Renal cortical epithelial cell (primary cell): ENCODE measurements at places on chromosomes 5 and 9.
A peak's percentile ranks its signal among the peaks of the same experiment; 100 is the strongest.

- DNase-seq = no peak
These were observed 117.4 kb upstream of the PANK3 start for GRCh38 chr5:168696611-168697010.

DNA sequence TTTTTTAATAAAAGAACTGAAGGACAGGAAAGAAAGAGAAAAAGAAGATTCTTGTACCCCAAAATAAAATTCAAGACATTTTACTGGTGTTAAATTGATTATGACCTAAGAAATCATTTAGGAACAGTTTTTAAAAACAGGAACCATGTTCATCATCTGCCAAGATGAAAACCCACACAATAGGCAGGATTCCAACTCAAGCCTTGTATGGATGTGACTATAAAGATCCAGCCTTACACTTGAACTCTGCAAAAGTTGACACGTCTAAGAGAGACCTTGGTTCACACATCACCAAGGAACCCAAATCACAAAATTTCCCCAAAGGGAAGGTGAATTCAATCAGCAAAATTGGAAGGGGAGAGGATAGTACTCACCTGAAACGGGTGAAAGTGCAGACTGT is 82.6 kb downstream of the SMIM23 start:
- DNase-seq = no peak

DNA sequence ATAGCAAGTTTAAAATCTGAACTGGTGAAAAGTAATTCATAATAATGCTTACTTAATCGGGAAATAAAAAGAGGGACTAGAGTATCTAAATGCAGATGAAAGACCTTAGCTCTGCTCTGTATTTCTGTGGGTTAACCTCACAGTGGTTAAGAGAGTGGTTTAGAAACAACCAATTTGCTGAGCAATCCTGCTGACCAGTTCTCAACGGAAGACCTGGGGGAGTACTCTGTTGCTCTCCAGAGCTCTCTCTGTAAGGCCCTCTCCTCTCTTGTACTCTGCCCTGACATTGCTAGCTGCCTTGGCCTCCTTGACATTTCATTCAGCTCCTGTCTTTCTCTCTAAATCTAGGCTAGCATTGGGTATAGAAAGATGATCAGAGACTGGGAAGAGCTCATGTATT is 1186.6 kb upstream of the SEMA6A start:
- no peak for DNase-seq

GRCh38 chr5:40679913-40680681 is at the start of gene PTGER4:
Gene PTGER4, plus strand, starts transcription at chr5:40679915. Its CDS starts 1,079 bp downstream, at chr5:40680994.
- DNase-seq = no peak

DNA sequence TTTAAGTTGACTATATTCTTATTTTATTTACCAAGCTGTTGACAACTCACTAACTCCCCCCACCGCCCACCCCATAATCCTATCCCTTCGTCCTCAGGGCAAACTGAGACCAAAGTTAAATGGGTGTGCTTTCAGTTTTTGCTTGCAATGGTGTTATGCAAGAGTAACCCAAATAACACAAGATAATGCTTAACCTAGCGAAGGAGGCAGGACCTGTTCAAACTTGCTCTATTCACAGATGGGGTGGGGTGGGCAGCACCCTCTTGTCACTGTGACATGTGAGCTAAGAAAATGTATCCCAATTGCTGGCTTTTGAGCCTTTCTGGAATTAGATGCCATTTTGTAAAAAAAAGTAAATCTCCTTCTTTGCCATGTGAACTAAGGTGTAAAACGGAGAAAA is 40.4 kb downstream of the GLIS3 start:
- DNase-seq = peak; percentile 37

DNA sequence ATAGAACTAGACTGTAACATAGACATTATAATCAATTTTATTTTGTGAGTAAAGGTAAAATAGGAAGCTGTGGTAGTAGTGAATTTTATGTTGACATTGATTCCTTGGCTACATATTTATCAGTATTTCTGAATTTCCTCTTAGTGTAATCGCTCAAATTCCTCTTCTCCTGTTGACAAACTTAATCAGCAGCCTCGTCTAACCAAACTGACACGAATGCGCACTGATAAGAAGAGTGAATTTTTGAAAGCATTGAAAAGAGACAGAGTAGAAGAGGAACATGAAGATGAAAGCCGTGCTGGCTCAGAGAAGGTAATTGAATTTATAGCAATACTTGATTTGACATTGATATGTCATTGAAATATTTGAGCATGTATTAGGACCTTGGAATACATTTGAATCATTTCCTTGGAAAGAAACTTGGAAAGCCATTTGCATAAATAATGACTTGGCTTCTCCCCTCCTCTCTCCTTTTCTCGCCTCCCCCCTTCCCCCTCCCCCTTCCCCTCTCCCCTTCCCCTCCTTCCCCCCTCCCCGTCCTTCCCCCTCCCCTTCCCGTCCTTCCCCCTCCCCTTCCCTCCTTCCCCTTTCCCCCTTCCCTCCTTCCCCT is 75.5 kb downstream of the GPBP1 start:
- DNase-seq = no peak

- peak; percentile 60 for DNase-seq
These were observed 483.2 kb downstream of the CDH10 start for GRCh38 chr5:24161559-24161958.

DNA sequence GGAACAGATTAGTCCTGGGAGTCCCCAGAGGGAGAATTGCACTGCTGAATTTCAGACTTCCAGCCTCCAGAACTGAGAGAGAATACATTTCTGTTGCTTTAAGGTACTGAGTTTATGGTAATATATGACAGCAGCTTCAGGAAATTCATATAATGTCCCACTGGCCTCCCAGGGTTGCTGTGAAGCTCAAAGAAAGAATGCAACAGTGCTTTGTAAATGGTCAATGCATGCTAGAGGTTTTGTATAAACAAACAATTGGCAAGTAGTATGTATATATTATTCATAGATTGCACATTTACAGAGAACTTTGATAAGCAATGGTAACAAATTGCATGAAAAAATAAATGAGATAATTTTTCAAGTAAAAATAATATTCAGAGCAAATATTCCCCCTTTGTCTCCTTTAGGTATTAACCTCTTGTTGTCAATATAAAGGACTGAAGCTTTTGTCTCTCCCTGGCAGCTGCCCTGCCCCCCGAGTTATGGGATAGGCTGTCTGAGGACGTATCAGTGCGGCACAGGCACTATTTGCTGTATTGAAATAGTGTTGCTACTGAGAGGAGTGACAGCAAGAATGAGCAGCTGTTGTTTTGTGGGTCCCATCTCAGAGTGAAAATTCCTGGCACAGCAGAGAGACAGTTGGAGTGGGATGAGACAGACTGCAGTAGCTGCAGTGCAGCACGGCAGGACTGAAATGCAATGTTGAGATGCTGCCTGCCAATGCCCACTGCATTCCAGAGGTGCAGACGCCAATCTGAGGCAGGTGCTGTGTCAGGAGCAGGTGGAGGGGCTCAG is 194.2 kb upstream of the GLRA1 start:
- no peak for DNase-seq

GRCh38 chr5:150397782-150398721 is 14.7 kb downstream of the CD74 start:
- no peak for DNase-seq

DNA sequence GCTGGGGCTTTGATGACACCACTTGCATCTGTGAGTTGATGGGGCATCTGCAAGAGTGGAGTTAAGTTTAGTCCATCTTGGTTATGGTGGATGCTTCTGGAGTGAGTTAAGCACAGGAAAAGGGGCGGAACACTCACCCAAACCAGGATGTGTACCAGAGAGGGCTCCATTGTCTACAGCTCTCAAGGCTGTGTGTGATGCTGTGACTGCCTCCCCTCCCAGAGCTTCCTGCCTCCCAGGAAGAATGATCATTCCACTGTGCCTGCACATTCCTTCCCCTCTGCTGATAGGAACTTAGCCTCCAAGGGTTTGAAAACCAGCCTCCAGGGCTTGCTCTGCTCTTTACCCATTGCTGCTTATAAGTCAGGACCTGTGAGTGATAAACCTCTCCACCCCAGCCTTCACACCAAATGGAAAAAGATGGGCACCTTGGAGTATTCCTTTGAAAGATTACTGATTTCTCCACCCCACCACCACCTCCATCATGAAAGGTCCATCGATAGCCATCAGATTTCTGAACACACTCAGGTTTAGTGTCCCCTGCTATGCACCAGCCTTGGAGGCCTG is 160.1 kb upstream of the SPRY4 start:
- DNase-seq = no peak

DNA sequence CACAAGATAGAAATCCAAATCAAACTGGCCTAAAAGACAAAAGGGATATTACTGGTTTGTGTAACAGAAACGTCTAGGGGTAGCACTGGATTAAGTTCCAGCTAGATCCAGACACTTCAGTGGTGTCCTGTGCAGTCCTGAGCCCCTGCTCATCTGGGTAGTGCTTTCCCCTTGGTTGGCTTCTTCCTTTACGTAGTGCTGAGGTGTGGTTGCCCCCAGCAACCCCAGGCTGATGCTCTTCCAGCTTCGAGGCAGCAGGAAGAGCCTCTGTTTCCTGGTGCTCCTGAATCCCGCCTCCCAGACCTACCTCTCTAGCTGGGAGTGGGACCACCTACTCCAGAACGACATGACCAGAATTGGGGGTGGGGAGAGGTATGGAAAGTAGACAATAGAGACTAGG is 166.1 kb upstream of the ADRA1B start:
- DNase-seq = no peak

GRCh38 chr9:105290418-105290817 is 46.0 kb downstream of the SLC44A1 start:
- DNase-seq = no peak

DNA sequence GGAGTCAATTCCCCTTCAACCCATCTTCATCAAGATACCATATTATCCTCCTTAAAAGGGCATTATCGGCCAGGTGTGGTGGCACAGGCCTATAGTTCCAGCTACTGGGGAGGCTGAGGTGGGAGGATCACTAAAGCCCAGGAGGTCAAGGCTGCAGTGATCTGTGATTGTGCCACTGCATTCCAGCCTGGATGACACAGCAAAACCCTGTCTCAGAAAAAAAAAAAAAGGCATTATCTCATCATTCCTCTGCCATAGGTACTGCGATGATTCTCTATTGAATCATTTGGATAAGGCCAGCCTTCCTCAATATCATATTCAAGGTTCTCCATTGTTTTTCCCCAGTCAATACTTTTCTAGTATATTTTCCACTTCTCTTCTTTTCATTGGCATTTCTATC is 39.2 kb upstream of the RAB3C start:
- DNase-seq = no peak

DNA sequence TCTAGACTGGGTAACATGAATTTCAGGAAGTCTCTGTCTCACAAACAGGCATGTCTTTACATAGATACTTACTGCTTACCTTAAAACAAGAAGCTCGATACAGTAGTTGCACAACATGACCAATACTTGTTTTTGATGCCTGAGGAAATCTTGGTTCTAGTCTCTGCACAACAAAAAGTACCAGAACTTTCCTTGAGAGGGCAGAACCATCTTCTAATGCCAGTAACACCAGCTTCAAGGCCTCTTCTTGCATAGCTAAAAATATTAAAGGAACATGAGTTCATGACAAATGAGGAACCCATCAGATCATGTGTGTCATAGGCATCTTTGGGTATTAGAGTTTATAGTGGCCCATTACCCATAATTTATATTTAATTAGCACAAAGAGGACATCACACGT is 22.0 kb downstream of the RC3H2 start:
- DNase-seq = no peak

GRCh38 chr9:77952635-77953328 is 78.8 kb downstream of the GNAQ start:
- peak; percentile 82 for DNase-seq

DNA sequence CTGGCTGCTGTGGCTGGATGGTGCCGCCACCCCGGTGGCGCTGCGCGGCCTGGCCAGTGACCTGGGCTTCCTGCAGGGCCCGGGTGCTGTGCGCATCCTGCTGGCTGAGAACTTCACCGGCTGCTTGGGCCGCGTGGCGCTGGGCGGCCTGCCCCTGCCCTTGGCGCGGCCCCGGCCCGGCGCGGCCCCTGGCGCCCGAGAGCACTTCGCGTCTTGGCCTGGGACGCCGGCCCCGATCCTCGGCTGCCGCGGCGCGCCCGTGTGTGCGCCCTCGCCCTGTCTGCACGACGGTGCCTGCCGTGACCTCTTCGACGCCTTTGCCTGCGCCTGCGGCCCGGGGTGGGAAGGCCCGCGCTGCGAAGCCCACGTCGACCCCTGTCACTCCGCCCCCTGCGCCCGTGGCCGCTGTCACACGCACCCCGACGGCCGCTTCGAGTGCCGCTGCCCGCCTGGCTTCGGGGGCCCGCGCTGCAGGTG is 17.5 kb downstream of the CRB2 start:
- DNase-seq = no peak

GRCh38 chr5:43210570-43210969 is 18.5 kb downstream of the NIM1K start:
- DNase-seq = no peak

- DNase-seq = no peak
These were observed 238.1 kb downstream of the ROR2 start for GRCh38 chr9:91711755-91712601.

DNA sequence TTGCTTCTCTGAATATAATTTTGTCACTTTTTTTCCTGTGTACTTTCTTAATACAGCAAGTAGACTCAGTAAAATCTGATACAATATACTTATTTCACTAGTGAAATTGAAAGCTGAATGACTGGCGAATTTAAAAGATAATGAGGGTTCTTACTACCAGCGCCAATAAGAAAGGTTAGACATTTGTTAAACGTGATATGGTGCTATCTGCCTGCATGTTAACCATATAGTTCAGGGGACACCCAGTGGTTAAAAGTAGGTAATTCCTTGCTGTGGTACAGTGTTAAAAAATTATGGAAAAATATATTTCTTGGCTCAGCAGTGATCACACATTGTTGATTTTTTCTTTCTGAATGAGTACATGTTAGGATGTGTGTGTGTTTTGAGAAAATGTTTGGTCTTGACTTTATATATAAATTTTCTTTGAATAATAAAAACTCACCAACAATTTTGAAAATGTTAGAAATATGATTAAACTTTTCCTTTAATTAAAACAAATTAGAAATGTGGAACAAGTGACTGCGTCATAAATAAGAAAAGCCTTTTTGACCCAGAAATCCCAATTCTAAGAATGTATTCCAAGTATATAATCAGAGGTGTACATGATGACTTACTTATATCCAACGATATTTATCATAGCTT is 25.8 kb downstream of the CAST start:
- peak; percentile 74 for DNase-seq

GRCh38 chr5:79318935-79319614 is 83.1 kb downstream of the JMY start:
- DNase-seq = peak; percentile 83

DNA sequence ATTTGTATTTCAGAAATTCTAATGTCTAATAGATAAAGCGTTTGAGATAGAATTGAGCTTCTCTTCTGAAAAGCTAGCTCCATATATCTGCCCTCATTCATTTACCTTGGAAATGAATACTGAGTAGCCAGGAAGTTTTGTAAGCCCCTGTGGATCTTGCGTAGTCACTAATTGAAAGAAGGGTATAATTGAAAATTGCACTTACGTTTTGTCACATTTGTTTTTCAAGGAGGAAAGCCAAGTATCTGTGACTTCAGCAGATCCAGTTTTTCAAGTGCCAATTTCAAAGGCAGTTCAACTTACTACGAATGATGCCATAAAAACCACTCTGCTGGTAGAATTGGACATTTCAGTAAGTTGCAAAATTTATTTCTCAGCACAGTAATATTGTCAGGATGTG is 14.0 kb downstream of the MTRR start:
- no peak for DNase-seq

GRCh38 chr9:101366038-101366756 is 18.6 kb downstream of the BAAT start:
- peak; percentile 72 for DNase-seq

GRCh38 chr5:173926359-173926758 is 38.2 kb downstream of the CPEB4 start:
- no peak for DNase-seq

GRCh38 chr5:110460837-110461236 is 265.6 kb downstream of the TMEM232 start:
- no peak for DNase-seq
